ENCODE measurements at places on chromosomes 1 and 21.

DNA sequence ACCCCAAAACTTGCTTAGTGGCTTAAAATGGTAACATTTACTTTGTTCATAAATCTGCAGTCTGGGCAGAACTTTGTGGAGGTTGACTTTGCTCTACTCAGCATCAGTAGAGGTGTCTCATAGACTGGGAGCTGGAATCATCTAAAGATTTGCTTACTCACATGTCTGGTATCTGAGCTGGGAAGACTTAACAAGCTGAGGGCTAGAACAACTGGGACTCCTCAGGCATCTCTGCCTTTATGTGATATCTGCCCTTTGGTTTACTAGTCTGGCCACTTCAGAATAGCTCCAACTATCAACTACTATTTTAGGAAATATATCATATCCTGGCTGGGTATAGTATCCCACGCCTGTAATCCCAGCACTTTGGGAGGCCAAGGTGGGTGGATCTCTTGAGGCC is 82.5 kb downstream of the C4BPA start:
- no peak for DNase-seq

DNA sequence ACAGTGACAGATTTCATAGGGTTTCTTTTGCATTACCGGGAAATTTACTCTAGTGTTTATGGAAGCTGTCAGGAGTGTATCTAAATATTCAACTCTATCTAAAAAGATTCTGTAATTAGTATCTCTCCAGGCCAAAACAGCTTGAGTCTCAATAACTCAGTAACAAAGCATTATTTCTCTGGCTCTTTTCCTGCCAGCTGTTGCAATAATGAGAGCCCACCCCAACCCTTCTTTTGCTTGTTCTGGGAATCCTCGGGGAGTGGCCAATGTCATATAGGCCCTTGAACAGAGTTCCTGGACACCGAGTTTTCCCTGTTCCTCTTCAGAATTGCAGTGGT is 120.1 kb upstream of the SGIP1 start:
- peak; percentile 21 for DNase-seq

- no peak for DNase-seq
These were observed 70.6 kb upstream of the KIAA1614 start for GRCh38 chr1:180842052-180842451.

- peak; percentile 58 for DNase-seq
These were observed 93.2 kb upstream of the KCTD3 start for GRCh38 chr1:215473943-215474342.

DNA sequence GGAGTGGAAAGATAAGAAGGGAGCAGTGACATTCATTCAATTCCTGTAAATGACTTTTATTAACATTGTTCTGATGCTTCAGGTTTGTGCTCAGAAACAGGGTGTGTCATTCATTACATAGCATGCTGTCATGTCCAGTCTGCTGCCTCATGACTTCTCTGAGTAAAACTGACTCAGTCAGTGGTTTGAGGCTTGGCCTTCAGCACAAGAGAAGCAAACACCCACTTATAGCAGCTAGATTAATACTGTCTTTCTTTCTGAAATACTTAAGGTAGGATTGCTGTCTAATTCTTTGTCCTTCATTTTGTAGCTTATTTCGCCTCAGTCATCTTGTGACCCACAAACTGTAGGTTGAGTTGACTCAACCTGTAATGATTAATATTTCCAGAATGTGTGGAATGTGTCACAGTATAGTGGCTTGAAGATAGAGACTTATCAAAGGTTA is 32.9 kb downstream of the RASAL2 start:
- DNase-seq = no peak

- DNase-seq = peak; percentile 24
These were observed 405.0 kb downstream of the MATN1 start for GRCh38 chr1:30318413-30318812.

DNA sequence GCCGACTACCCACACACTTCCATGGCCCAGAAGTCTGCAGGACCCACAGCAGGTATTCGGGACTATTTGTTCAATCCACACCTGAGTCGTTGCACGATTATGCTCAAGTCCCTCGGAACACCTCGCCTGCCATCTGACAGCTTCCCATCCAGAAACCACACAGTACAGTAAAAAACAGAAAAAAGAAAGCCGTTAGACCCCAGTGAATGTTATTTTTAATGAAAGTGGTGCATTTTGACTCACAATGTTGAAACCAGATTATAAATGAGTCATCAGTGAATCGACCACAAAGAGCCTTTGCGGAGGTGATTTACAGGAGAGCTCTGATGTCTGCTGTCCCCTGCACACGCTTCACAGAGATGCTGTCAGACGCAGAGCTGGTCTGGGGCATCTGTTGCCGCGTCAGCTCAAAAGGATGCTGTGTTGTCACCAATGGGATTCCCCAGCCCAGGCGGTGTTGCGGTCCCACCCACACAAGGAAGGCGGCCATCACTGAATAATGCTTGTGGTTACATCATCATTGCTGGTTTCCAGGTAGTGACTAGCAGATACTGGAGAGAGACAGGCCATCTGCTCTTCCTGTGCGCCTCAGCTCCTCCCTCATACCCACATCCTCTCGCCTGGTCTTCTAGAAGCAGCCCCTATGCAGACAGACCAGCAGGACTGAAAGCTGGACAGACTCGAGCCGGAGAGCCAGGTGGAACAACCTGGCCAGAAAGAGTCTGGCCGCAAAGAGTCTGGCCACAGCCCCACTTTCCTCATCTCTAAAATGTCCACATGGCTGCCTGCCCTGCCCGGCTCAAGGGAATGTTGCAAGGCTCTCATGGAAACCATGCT is 116.8 kb downstream of the TOMM20 start:
- DNase-seq = peak; percentile 30

DNA sequence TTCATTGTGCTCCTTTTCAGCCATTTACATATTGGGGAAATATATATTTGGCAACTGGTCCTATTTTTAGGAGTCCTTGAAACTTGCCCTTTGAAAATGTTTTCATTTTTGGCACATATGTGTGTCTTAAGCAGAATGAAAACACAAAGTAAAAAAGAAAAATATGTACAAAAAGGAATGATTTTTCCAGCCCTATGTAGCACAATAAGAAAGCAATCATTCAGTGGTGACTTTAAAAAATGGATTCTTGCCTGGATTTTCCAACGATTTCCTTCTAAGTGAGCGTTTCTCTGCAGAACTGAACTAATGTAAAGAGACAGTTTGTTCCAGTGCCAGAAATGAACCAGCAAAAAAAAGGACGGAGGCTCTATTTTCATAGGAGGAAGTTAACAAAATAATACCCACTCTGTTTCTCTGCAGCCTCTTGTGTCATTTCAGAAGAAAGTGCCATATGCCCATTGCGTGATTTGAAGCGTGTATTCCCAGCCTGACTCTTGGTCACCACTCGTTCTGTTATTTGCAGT is 340.1 kb downstream of the SETD4 start:
- DNase-seq = no peak

- DNase-seq = no peak
These were observed 3.1 kb upstream of the DDR2 start for GRCh38 chr1:162629077-162629627.

DNA sequence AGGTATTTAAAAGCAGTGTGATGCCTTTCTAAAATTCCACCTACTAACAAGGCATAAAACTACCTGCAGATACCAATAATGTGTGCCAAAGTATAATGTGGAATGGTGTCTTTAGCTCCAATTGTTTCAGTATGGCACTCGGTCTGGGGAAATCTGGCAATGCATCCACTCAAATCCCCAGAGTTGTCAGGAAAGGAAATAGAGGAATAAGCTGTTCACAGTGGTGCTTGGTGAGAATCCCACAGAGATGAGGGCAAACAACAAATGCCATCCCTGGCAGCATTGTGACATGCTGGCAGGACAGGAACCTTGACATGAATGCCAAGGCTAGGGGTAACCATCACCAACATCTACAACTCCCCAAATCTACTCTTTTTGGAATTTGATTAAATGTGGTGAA is 240.7 kb downstream of the BARHL2 start:
- DNase-seq = no peak

DNA sequence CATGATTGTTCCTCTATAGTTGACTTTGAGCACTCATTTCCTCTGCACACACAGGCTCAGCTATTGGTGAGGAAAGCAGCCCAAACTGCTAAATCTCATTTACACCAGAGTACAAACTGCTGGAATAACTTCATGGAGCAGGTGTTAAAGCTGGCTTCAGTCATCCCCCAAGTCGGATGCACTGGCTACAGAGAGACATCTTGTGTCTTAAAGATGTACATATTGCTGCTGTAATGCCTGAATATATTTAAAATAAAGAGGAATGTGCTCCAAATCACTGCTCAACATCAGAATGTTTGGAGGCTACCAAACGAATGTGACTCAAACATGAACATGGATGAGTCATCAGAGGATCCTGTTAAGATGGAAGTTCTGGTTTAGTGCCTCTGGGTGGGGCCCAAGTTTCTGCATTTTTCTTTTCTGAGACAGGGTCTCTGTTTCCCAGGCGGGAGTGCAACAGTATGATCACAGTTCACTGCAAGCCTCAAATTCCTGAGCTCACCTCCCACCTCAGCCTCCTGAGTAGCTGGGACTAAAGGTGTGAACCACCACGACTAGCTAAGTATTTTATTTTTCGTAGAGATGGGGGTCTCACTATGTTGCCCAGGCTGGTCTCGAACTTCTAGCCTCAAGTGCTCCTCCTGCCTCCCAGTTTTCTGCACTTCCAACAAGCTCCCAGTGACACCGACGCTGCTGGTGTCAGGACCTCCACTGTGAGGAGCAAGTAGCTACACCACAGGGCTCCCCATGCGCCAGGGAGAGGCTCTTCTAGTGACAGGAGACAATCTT is 79.0 kb upstream of the KRTAP19-8 start:
- DNase-seq = no peak

- DNase-seq = no peak
These were observed 276.1 kb downstream of the RPS6KC1 start for GRCh38 chr1:213327017-213327667.

GRCh38 chr1:55210990-55211801 is 4.0 kb downstream of the USP24 start:
- DNase-seq = peak; percentile 18

DNA sequence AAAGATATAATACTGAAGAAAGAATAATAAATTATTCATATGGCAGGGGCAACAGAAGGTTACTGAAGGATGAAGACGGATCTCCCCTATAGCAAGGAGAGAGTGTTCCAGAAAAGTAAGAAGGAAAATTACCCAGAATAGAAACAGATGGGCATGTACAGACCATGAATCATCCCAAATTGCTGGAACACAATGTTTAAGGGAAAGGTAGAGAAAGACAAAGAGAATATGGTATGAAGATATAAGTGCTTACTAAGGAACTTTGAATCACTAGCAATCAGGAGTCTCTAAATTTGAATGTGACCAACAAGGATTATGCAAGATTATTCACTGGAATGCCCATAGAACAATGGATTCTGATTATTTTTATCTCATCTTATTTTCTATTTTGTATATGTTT is 375.4 kb downstream of the COL11A1 start:
- no peak for DNase-seq
